ENCODE measurements at places on chromosomes 2 and 18.

DNA sequence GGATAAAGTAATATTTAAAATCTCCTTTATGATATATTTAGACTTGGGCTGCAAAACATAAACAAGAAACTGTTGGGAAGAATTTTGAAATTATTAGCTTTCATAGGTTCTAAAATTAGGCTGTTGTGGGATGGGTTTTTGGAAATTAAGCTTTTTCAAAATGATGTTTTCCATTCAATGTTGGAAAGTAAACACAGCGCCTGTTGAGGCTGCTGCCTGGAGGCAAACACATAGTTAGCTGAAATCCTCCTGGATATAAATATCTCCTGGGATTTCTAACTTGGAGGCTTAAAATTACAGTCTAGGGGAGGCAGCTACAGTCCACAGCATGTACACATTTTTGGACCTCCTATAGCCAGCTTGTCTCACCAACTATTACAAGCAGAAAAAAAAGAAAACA, 197.3 kb downstream of the DCC start:
- peak; percentile 78 for DNase-seq

DNA sequence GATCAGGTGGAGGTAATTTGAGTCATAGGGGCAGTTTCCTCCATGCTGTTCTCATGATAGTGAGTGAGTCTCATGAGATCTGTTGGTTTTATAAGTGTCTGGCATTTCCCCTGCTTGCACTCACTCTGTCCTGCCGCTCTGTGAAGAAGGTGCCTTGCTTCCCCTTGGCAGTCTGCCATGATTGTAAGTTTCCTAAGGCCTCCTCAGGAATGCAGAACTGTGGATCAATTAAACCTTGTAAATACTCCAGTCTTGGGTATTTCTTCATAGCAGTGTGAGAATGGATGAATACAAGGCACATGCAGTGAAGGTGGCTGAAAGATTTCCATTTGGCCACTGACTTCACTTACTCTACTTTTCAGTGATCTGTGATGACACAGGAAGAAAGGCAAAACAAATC, 133.7 kb downstream of the SH3BP4 start:
- DNase-seq = no peak

DNA sequence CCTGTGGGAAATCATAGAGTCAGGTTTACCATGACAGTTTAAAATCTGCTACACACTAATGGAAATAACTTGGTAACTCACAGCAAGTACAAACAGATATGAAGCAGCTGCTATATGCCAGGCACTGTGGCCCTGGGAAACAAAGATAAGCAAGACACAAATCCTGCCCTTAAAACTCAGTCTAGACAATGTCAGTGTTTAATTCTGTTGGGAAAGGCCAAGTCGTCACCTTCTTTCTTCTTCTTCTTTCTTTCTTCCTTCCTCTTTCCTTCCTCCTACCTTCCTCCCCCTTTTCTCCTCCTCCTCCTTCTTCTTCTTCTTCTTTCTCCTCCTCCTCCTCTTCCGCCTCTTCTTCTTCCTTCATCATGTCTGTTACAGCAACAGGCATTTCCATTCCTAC, 26.8 kb downstream of the PLEK start:
- no peak for DNase-seq

- DNase-seq = no peak
These were observed 484.0 kb upstream of the MAP2 start for GRCh38 chr2:208939852-208940251.

DNA sequence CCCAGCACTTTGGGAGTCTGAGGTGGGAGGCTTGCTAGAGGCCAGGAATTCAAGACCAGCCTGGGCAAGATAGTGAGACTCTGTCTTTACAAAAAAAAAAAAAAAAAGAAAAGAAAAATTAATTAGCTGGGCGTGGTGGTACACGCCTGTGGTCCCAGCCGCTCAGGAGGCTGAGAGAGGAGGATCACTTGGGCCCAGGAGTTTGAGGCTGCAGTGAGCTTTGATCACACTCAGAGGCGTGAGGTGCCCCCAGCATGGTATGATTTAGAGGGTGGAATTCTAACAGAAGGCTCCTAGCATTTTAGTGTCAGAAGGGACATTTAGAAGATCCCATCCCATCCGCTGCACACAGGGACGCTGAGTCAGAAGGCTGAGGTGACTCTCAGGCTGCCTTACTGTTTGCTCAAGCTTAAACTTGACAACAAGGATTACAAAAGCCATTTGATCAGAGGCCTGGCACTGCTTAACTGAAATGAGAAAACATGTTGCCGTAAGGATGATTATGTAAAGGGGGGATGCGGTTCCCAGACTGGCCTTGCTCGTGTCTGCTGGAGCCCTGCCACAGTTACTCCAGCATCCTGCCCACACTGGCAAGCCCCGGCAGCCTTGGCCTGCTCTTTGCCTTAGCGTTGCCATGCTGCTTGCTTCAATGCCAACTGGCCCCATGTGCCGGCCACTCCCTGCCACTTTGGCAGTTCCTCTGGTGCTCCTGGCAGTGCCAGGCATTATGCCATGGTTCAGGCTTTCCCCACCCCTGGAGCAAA, 45.6 kb upstream of the SLC1A4 start:
- DNase-seq = no peak

- DNase-seq = peak; percentile 8
These were observed 753.6 kb upstream of the GCFC2 start for GRCh38 chr2:76464310-76464709.

GRCh38 chr2:111121028-111121827, 514 bp downstream of the BCL2L11 start:
- DNase-seq = peak; percentile 50

DNA sequence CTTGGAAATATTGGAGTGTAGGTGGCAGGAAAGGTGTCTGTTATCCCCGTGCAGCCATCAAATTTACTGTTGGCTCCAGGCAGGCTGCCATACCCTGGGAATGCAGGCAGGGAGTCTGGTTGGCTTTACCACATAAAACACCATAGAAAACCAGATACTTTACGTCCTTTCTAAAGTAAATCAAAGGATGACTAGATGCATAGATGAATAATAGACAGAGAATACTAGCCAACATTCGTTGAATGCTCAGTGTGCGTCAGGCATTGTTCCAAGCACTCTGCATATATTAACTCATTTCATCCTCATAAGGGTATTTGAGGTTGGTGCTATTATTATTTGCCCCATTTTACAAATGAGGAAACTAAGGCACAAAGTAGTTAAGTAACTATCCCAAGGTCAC, 65.2 kb downstream of the VSNL1 start:
- no peak for DNase-seq

DNA sequence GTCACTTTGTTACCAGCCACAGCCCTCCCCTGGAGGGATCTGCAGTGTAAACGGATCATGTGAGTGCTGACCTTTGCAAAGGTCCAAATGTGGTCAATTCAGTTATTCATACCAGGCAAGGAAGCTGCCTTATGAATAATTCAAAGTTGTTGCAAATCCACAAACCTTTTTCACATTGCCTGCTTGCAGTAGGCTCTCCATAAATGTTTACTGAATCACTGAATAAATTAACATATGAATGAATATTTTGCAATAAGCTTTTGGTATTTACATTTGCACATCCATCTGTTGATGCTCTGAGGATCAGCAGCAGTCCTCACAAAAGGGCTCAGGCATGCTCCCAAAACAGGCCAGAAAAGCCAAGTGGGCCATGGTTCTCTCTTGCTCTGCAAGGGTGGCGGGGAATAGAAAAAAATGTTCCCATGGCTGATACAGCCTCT, 156.8 kb downstream of the VAPA start:
- DNase-seq = no peak

DNA sequence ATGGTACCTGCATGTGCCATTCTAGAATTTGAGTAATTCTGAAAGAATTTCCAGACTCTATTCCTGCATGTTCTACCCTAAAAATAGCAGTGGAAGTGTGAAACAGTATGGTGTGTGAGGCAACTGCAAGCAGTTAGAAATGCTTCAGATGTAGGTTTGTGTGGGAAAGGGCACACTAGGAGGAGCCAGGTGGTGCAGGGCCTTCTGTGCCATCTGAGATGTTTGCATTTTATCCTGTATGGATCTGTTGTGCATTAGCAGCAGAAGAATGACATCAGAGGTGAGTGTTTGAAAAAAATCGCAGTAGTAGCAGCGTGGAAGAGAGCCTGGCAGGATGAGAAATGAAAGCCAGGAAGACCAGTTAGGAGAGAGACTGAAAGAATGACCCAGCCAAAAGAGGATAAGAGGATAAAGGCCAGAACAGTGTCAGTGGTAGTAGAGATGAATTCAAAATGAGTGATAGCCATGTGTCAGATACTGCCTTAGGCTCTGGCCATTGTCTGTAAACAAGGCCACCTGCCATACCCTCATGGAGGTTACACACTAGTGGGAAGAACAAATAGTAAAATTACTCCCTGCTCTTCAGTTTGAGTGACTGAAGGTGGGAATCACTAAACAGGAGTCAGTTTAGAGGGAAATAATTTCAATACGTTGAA, 142.2 kb downstream of the PKP4 start:
- DNase-seq = no peak

DNA sequence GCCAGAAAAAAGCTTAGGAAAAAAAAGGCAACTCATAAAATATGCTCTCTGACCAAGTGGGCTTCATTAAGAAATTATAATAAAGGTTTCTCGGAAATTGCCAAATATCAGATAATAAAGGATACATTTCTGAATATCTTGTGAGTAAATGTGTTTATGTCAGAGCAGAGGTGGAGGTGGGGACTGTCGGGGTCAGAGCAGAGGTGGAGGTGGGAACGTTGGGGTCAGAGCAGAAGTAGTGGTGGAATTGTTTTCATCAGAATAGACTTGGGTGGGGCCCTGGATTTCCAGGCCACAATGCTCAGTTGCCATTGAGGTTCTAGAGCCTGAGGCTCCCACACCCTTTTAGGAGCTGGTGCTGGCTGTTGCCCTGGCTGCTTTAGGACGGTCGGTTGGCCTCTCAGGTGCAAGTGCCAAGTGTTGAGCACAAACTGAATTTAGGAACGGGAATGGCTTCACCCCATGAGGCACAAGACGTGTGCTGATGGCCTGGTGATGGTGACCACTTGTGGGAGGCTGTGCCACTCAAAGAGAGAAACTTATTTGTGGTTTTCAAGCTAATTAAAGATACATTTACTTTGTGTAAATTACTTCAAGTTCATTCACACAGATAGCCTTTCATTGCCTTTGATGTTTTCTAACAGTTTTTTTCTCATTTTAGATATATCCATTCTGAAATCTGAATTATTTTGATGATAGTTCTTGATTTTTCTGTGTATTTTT, 131.5 kb downstream of the ATP9B start:
- peak; percentile 70 for DNase-seq

- no peak for DNase-seq
These were observed 3.9 kb downstream of the INPP4A start for GRCh38 chr2:98448441-98449145.

DNA sequence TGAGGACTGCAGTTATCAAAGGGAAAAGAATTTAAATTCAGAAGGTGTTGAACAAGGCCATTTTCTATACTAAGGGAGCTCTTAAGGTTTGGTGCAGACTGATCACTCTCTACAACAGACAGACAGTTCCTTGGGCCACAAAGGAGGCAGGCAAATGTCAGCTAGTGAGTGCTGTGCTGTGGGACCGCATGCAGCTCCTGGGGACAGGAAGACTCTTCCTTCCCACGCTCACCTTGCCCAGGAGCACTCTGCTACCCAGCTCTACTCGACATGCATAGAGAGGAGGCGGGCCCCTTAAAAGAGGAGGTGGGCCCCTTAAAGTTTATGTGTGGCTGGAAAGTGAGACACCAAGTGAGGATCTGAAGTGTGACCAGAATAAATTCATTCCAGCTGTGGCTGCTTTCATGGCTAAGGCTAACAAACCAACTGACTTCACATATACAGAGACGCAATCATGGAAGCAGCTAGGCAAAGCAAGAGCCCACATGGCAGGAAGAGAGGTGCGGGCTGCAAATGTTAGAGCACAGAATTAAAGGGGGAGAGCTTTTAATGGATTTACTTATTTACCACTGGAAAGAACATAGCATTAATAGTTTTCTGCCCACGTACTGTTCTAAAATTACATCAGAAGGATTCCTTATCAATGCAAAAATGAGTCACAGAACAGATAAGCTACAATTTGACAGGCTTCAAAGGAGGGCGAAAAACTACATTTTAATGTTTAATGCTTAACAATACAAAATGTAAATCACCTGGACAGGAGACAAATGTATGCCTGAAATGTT, 101.4 kb upstream of the RNU4ATAC start:
- DNase-seq = no peak

DNA sequence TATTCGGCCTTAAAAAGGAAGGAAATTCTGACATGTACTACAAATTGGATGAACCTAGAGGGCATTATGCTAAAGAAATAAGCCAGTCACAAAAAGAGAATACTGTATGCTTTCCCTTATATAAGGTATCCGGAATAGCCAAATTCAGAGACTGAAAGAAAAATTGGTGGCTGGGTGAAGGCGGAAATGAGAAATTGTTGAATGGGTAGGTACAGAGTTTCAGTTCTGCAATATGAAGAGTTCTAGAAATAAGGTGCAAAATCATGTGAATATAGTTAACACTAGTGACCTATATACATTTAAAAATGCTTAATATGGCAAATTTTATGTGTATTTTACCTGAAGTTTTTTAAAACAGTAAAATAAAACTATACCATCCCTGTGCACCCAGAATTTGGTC, 43.1 kb downstream of the RMP24 start:
- DNase-seq = no peak

GRCh38 chr2:240211096-240211495, 70.6 kb upstream of the OTOS start:
- DNase-seq = no peak

DNA sequence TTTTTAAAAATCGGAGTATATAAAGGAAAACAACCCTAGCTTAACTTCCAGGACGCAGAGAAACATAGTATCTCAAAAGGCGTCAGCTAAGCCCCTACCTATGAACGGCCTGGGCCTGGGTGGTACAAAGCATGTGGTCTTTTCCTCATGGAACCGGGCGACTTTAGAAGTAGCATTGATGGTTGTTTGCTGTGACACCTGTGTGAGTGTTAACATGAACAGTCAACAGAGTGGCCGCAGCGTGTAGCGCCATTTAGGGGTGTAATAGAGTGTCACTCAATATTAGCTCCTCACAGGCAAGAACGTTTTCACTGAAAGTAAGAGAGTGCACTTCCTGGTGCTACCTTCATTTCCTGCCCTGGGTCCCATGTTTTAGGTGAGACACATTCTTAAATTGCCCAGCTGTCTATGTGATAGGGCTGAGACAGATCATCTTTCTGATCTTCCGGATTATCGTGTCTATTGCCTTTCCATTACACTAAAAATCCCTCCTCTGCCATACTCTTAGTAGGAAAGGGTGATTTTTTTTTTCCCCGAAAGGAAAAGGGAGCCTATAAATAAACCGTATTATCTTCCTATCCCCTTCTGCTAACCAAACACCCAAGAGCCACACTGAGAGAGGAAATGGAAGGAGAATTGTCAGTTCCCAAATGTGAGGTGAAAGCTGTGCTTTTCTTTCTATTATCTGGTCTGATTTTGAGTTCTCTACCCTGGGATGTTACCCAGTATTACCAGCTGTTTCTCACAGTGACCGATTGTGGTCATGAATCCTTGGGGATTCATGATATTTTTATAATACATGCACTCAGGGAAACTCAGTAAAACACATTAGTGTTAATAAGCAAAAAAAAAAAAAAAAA, 1.3 kb downstream of the GORASP2 start:
- DNase-seq = peak; percentile 37
